HT1080 (cell line): ENCODE measurements at places on chromosomes 3 and 15. TPM values are rescaled to one million over a fixed set of nuclear protein-coding genes. Genes with fewer than 3 reads are reported as not detected.
A peak's percentile ranks its signal among the peaks of the same experiment; 100 is the strongest.

DNA sequence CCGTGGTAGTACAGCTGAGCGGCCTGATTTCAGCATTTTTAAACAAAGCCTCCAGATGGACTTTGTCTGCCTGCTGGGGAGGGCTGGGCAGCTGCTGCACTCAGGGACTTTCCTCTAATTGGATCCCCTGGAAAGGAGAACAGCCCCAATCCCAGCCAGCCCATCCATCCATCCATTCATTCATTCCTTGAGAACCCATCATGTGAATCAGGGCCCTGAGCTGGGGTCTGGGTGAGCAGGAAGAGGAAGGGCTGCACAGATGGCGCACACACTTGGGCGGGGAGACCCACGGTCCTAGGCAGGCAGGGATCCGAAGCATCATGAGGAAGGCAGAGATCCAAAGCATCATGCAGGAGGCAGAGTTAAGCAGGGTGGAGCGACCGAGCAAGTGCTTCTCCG is 45.7 kb downstream of the TPRA1 start:
- no peak for DNase-seq

DNA sequence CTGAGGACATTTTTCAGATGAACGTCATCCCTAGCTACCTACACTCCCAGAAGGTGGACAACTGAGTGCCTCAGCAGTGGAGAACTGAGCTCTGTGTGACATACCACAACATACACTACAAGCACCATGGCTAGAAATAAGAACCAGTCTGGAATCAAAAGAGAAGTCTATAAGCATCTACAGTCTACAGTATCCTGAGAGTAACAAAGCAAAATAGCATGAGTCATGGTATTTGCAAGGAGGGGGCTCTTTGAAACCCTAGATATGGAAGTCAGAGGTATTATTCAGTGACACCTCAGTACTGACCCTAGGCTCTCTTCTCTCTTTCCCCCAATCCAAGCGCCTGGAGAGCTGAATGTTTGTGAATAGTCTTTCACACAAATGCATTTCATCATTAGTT is 87.5 kb downstream of the TNIK start:
- peak; percentile 73 for DNase-seq

DNA sequence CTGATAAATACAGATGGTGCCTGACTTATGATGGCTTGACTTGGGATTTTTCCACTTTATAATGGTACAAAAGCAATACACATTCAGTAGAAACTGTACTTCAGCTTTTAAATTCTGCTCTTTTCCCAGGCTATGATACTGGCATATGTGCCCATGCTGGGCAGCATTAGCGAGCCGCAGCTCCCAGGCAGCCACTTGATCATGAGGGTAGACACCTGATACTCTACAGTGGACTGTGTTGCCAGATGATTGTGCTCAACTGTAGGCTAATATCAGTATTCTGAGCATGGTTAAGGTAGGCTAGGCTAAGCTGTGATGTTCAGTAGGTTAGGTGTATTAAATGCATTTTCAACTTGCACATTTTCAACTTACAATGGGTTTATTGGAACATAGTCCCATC is 17.7 kb upstream of the FEM1B start:
- no peak for DNase-seq

GRCh38 chr15:100642950-100643338 is 40.6 kb downstream of the ASB7 start:
- no peak for DNase-seq

DNA sequence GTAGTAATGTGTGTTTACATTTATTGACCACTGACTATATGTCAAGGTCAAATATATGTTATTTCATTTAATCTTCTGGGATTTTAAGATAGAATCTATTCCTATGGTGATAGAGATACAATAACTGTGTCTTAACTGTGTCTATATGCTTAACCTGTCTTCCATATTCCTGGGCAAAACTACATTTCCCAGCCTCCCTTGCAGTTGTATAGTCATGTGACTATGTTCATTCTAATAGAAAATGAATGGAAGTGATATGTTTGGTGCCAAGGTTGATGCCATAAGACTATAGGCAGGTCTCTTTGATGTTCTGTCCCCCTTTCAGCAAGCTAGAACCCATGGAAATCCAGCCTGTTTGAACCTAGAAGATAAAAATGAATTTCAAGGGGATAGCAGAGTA is 258.8 kb upstream of the PDZRN3 start:
- DNase-seq: no peak

DNA sequence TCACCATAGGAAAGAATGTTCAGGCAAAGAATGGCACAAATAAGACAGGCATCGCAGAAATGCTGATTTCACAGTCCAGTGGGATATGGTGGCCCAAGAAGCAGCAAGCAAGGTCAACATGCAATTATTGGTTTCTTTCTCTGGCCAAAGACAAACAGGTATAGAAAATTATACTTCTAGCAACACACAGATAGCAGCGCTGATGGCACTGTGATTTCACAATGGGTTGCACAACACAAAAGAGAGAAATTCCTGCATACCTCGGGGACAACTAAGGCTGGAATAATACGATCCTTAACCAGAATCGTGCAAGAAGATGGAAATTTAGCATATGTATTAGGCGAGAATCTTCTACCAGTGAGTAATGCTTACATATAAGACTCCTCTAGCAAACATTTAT is 76.3 kb upstream of the NR2F2 start:
- DNase-seq: no peak

GRCh38 chr15:101804375-101804774 is 1.1 kb downstream of the OR4F6 start:
- no peak for DNase-seq

- DNase-seq: no peak
These were observed 590 bp upstream of the TRIM71 start for GRCh38 chr3:32817257-32817557.

GRCh38 chr3:51391566-51392354 is 675 bp downstream of the RBM15B start:
- DNase-seq: no peak

DNA sequence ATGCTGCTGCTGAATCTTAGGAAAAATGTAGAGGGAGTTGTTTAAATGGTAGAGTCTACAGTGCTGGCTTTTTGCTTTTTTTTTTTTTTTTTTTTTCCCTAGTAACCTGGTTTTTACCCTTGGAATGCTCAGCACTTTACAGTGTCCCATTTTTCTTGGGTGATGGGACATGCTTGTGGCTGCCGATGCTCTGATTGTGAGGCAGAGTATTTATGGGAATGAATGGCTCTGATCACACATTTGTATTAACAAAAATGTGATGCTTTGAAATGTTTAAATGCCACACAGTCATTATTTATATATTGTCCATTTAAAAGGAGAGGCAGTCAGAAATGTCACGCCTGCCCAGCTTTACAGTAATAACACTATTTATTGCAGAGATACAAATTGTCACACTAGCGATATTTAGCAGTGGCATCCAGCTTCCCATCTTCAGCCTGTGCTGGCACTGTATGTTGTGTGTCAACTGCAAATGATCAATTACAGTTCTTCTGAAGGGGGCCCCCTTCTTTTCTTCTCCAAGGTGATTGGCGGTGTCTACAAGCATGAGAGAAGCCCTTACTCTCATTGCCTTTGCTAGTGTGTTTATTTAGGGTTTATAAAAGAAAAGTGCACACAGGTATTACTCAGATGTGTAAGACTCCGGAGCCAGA is 30.9 kb upstream of the IGF1R start:
- no peak for DNase-seq

DNA sequence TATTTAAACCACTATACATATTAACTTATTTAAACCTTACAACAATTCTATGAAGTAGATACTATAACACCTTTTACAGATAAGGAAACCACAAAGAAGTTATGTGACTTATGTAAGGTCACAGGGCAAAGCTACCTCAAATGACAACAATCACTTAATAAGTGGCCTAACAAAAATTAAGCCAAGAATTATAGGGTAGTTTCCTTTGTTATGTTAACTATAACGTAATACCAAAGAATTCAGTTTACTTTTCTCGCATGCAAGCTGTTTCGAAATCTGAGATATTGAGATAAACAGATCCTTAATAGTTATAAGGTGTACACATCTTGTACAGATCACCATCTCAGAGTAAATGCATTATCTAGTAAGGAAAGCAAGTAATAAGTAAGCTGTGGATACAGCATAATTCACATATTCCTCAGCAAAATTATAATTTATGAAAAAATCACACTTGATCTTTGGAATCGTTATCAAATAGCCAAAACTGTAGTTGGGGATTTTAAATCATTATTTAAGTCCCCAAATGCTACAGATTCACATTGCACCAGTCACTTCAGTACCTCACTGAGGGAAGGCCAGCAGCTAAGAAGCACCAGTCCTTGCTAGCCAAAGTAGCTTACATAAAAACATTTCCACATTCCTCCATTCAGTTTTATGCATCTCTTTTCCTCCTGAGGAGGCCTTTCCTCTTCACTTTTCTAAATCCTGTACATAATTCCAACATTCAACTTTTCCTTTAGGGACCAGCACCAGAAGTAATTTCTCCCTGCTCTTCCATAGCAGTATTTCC is 226.8 kb downstream of the TBC1D5 start:
- no peak for DNase-seq

DNA sequence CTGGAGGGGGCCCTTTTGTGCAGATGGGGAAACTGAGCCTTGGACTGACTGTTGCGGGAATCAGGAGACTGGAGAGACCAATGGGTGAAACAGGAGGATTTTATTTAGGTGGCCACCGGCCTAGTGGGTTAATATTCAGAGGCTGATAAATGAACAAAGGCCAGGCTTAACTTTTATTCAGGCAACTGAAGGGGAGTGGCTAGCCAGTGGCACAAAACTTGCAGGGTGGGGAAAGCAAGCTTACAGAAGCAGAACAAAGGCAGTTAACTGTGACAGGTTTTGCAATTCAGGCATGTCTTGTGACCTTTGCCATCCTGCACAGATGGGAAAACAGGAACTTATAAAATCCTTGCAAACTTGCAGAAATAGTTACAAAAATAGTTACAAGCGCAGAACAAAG is 24.9 kb upstream of the ACAD9 start:
- no peak for DNase-seq

GRCh38 chr3:32815841-32816438 is 1.9 kb upstream of the TRIM71 start:
- DNase-seq: no peak

Gene MGA
- total RNA-seq: 17.0 and 18.5 TPM in 2 replicates

Gene CCDC80
- total RNA-seq: 50.9 and 52.2 TPM in 2 replicates

Gene ATP13A4
- total RNA-seq: not detected in 2 replicates

Gene VEPH1
- 85.5 and 91.1 TPM in 2 replicates for total RNA-seq

Gene FSTL1
- total RNA-seq: 134 and 144 TPM in 2 replicates

Gene SLC27A2
- total RNA-seq: not detected in 2 replicates

Gene ARPP21
- total RNA-seq: not detected in 2 replicates

Gene CIB2
- total RNA-seq: 0.08 TPM in 1 of 2 replicates, not detected in the other

Gene CCDC191
- 0.11 and 0.47 TPM in 2 replicates for total RNA-seq
